Mesenteric fat pad (tissue), 1 donor: ENCODE measurements at places on chromosomes 7 and 10. TPM values are rescaled to one million over a fixed set of nuclear protein-coding genes. Genes with fewer than 3 reads are reported as not detected.

- DNase-seq: no peak
Measured at GRCh38 chr10:126169899-126170298, 218.4 kb downstream of the ADAM12 start.

- no peak for DNase-seq
Measured at GRCh38 chr10:31171402-31172083, 139.9 kb upstream of the ZNF438 start.

DNA sequence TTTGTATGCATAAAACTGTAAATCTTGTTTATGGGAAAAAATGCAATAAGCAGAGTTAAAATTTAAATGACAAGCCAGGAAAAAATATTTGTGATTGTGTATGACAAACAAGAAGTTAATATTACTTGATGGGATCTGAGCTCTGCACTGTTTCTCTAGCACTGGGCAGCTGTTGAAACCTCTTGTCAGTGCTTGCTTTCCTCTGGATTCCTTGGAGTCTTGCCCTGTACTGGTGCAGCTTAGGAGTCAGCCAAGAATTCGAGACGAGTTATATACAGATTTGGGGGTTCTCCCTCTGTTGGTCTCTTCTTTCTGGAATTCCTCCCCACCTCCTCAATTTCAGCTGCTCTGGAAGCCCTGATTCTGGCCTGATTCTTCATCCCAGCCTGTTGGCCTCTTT lies 24.3 kb upstream of the OPN4 start:
- DNase-seq: no peak

DNA sequence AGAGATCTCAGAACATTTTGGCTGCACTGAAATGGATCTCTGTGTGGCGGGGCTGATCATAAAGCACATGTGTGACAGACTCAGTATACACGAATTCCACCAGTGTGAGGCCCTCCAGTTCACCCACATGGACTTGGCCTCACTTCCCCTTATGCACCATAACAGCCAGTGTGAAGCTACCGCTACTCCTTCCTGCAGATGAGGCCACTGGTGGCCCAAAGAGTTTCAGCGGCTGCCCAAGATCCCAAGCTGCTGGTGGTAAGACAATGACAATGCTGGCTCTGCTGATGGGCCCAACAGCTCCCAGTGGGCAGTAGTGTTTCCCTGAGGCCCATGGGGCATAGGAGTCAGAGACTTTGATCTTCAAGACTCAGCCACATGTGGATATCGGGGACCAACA lies 21.0 kb upstream of the C10orf71 start:
- DNase-seq: peak; percentile 51

GRCh38 chr10:43931308-43931930 lies 282.7 kb upstream of the ZNF32 start:
- no peak for DNase-seq

GRCh38 chr10:118818621-118819221 lies 64.0 kb upstream of the CACUL1 start:
- DNase-seq: no peak

- DNase-seq: no peak
Measured at GRCh38 chr7:135206941-135207391, 4.4 kb downstream of the WDR91 start.

GRCh38 chr7:27031289-27032172 lies 64.3 kb downstream of the HOXA1 start:
- DNase-seq: no peak

ODAD2 gene
- 0.22 TPM for total RNA-seq

SUN3 gene
- not detected for total RNA-seq

CNPY1 gene
- not detected for total RNA-seq

SLC26A3 gene
- total RNA-seq: 0.45 TPM

TAF5 gene
- 2.3 TPM for total RNA-seq

FRG2B gene
- total RNA-seq: not detected

WNT2 gene
- total RNA-seq: 0.45 TPM

SFTPD gene
- not detected for total RNA-seq

ZNF804B gene
- not detected for total RNA-seq

WNT8B gene
- not detected for total RNA-seq

PDE1C gene
- 2.2 TPM for total RNA-seq
